CD8-positive, alpha-beta memory T cell (primary cell): ENCODE measurements at places on chromosomes 1 and 21. TPM values are rescaled to one million over a fixed set of nuclear protein-coding genes. Genes with fewer than 3 reads are reported as not detected.

DNA sequence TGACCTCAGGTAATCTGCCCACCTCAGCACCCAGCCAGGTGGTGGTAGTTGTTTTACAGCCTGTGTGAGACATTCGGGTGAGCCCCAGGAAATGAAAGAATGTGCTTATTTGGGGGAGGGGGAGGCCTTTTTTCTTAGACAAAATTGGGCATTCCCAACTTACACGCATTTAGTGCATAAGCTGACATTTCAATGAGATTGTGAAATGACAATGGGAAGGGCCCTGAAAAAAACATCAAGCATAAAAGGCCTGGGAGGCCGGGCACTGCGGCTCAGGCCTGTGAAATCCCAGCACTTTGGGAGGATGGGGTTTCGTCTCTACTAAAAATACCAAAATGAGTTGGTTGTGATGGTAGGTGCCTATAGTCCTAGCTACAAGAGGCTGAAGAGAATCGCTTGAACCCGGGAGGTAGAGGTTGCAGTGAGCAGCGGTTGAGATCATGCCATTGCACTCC lies 5.0 kb downstream of the GAS5 start:
- H3K36me3 ChIP-seq: peaks cover 40% of the 10 kb centered on the region
- peaks cover 28% of the 10 kb centered on the region for H3K4me1 ChIP-seq
- no peaks in the 10 kb centered on the region for H3K27me3 ChIP-seq
- no peak overlapping the region for H3K27ac ChIP-seq

- no peaks in the 10 kb centered on the region for H3K4me1 ChIP-seq
- H3K4me3 ChIP-seq: no peak overlapping the region
- DNase-seq: no peak
- H3K27ac ChIP-seq: no peak overlapping the region
Observed at GRCh38 chr1:221989741-221990140, 247.9 kb upstream of the DUSP10 start.

DNA sequence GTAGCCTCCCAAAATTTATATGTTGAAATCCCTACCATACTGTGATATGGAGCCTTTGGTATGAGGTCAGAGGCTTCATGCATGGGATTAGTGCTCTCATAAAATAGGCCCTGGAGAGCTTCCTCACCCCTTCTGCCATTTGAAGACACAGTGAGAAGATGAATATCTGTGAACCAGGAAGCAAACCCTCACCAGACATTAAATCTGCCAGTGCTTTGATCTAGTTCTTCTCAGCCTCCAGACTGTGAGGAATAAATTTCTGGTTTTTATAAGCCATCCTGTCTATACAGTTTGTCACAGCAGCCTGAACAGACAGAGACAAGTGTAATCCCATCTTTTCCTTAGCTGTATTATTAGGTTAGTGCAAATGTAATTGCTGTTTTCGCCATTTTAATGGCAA lies 88.4 kb downstream of the OLFML2B start:
- H3K27ac ChIP-seq: no peak overlapping the region
- DNase-seq: no peak
- H3K27me3 ChIP-seq: no peaks in the 10 kb centered on the region
- H3K4me1 ChIP-seq: peaks cover 46% of the 10 kb centered on the region

DNA sequence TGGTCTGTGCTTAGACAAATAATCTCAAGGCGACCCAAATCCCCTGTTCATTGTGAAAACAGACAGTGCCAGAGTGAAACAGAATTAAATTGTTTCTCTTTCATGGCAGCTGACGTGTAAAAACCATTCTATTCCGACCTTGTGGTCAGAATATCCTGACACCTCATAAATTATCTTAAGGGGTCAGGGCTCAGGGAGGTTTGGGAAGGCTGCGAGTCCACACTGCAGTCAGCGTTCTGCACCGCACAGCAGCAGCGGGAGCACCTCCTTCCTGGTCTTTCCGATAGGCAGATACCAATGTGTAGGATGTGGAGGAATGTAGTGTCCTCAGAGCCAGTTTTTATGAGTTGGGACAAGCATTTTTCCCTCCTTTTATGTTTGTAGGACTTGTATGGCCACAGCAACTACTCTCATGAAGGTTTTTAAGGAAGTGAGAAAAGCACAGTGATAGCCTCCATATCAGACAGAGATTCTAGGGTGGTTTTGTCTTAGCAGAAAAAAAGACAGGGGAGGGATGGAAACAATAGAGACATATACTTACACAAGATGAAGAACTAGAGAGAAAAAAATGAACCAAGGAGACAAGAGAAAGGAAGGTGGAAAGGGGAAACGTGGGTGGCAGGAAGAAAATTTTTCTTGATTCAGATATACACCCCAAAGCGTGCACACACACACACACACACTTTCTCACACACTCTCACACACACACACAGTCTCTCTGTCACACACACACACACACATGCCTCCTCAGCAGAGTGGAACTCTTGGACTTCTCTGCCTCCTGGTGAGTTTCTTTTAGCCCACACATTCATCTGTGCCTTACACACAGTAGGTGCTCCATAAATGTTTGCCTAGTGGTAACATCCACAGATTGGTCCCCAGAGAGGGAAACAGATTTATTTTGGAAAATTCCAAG lies 68.6 kb downstream of the NTMT2 start:
- H3K36me3 ChIP-seq: no peaks in the 10 kb centered on the region
- no peaks in the 10 kb centered on the region for H3K4me1 ChIP-seq
- no peak for DNase-seq
- H3K27me3 ChIP-seq: no peaks in the 10 kb centered on the region
- H3K4me3 ChIP-seq: no peak overlapping the region

- H3K4me1 ChIP-seq: no peaks in the 10 kb centered on the region
- no peaks in the 10 kb centered on the region for H3K27me3 ChIP-seq
- peaks cover 5% of the 10 kb centered on the region for H3K36me3 ChIP-seq
- H3K4me3 ChIP-seq: no peak overlapping the region
Observed at GRCh38 chr1:61887076-61887867, 145.0 kb downstream of the PATJ start.

DNA sequence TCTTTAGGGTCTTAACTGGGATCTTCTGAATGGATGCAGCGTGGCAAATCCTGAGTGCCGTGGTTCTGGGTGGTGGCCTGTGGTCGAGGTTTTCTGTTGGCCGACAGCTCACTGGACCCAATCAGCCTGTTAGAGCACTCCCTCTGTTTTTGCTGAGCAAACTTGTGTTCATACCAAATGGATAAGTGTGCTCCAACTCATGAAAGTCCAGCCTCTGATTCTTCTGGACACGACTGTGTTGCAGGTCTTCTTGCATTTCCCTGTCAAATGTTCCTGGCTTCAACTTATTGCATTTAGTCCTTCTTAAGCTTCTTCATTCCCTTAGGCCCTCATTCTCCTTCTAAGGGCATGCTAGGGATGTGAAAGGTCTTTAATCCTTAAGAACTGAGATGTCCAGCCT lies 63.7 kb downstream of the AJAP1 start:
- DNase-seq: no peak
- H3K4me3 ChIP-seq: no peak overlapping the region
- H3K36me3 ChIP-seq: no peaks in the 10 kb centered on the region
- H3K4me1 ChIP-seq: no peaks in the 10 kb centered on the region
- no peak overlapping the region for H3K27ac ChIP-seq

The GJA9 gene
- not detected for polyA plus RNA-seq

The CRNN gene
- polyA plus RNA-seq: not detected
